ENCODE measurements at places on chromosomes 3 and 15.

GRCh38 chr3:100256731-100257151 lies 4.1 kb upstream of the TBC1D23 start:
- no peak for DNase-seq

GRCh38 chr15:22808240-22808639 lies 21.8 kb downstream of the NIPA1 start:
- no peak for DNase-seq

DNA sequence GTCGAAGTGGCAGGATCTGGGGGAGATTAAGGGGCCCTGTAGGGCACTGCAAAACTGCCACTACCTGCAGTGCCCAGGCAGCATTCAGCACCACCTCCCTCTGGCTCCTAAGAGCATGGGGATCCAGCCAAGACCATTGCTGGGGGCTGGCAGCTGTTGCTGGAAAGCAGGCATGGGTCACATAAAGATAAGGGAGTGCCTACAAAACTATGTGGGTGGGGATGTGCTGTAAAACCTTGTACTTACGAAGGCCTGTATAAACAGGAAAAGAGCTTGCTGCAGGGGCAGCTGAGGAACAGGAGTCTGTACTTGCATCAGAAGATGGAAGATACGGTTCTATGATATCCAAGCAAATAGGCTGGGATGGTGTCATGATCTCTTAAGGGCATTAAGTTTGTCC lies 27.1 kb downstream of the IL20RB start:
- peak; percentile 31 for DNase-seq

GRCh38 chr3:148948913-148949657 lies 42.3 kb upstream of the GYG1 start:
- DNase-seq = no peak

DNA sequence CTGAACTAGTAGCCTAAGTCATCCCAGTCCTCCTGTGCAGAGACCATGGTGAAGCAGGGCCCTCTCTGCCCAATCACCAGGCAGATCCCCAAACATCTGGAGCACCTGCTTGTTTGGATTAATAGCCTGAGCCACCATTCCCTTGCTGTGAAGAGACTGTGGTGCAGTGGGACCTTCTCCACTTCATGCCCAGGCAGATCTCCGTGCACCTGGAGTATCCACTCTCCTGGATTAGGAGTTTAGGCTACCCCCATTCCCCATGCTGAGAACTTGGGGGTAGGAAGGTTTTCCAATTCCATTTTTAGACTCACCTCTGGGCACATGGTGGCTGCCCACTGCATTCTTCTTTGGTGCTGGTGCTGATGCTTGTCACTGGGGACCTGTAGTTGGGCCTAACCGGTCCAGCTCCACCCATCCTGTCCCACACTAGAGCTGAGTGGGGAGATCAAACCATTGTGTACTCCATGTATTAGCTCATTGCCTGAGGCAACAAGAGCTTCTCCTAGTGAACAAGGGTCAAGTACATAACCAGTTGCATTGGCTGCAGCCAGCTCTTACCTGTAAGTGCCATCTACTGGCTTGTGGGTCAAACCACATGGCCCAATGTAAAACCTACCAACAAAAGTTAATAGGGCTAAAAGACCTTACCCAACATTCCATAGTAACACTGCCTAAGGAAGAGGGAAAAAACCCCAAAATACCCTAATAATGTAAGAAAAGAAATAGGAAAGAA lies 382.5 kb upstream of the CBLB start:
- no peak for DNase-seq

- DNase-seq = no peak
These were observed 68.1 kb downstream of the PGPEP1L start for GRCh38 chr15:98939311-98940080.

- no peak for DNase-seq
These were observed 22.5 kb downstream of the TMEM44 start for GRCh38 chr3:194610689-194611088.

DNA sequence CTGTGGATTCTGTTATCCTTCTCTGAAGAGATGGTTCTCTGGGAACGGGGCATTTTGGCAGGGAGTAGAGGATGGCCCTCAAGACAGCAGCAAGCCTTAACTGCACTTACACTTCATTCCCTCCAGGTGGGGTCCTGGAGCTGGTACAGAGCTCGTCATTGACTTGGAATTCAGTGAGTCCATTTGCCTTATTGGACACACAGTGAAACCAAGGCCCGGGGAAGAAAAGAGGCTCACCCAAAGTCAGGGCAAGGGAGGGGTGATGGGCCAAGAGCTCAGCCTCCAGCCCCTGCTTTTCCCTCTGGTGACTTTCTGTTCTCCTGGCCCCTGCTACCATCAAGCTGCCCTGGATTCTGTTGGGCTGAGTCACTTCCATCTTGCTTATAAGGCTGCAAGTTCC lies 125.6 kb downstream of the ETFA start:
- no peak for DNase-seq

DNA sequence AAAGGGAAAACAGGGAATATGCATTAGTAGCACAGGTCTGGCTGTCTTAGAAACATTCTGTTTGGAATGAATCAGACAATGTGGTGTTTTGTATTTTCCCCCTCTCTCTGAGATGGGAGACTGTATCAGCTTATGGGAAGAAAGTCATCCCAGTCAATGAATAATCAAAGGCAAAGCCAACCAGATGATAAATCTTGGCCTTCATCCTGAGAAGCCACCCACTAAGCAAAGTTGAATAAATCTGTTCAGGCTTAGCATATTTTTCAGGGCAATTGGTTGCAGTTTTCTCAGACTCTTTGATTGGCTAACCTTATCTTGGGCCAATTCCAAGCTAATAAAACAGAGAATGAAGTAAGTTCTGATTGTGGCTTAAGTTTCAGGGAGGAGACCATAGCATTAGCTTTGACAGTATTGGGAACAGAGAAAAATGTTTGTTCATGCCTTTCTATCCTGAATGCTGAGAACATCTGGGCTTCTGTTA lies 63.6 kb upstream of the ARL8B start:
- DNase-seq = peak; percentile 42

DNA sequence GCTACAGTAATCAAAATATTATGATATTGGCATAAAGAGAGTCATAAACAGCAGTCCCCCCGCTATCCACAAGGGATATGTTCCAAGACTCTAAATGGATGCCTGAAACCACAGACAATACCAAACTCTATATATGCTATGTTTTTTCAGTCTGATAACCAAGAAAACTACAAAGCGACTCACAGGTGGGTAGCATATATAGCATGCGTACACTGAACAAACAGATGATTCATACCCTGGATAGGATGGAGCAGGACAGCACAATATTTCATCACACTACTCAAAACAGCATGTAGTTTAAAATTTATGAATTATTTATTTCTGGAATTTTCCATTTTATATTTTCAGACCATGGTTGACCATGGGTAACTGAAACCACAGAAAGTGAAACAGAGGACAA lies 87.0 kb upstream of the PPP2R3A start:
- DNase-seq = no peak

- DNase-seq = no peak
These were observed 545.0 kb downstream of the SI start for GRCh38 chr3:164533275-164533674.

- DNase-seq = no peak
These were observed 757 bp upstream of the DIPK2A start for GRCh38 chr3:143970773-143971358.

- peak; percentile 21 for DNase-seq
These were observed 33.9 kb downstream of the MYO5C start for GRCh38 chr15:52261498-52262242.

- no peak for DNase-seq
These were observed 54.6 kb downstream of the DAPK2 start for GRCh38 chr15:63991706-63992105.

- no peak for DNase-seq
These were observed 131.1 kb upstream of the GADL1 start for GRCh38 chr3:31025541-31025940.

- no peak for DNase-seq
These were observed 52.0 kb downstream of the ILDR1 start for GRCh38 chr3:121970047-121970446.

- no peak for DNase-seq
These were observed 33.1 kb downstream of the MRAS start for GRCh38 chr3:138381413-138381901.

DNA sequence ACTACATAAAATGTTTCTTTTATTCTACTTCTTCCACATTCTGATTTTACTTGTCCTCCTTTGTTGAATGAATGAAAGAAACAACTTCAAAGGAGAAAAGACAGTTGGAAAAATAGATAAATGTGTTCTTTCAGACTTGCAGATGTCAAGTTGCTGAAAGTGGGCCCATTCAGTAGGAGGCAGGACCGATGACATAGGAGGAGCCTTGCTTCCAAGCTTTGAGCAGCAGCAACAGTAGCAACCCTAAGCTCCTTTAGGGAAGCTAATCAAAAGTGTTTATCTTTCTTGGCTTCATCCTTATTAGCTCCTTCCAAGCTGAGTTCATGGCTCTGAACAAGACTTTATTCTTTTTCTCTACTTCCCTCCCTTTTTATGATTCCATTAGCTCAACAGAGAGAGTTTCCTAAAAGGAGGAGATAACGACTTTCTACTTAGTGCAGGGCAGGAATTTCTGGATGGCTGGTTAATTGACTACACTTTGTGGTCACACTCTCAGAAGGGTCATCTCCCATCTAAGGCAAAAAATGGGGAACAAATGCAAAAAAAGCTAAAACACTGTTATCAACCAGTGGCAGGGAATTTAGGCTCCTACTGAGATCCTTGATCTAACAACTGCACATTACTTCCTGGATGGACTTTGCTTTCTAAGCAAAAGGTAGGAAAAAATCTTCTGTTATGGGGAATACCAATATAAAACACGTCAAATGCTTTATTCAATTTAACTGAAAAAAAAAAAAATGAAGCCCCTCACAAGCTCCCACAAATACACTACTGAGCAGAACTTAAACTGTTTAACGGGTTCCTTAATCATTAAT lies 4.8 kb downstream of the MORC1 start:
- no peak for DNase-seq

DNA sequence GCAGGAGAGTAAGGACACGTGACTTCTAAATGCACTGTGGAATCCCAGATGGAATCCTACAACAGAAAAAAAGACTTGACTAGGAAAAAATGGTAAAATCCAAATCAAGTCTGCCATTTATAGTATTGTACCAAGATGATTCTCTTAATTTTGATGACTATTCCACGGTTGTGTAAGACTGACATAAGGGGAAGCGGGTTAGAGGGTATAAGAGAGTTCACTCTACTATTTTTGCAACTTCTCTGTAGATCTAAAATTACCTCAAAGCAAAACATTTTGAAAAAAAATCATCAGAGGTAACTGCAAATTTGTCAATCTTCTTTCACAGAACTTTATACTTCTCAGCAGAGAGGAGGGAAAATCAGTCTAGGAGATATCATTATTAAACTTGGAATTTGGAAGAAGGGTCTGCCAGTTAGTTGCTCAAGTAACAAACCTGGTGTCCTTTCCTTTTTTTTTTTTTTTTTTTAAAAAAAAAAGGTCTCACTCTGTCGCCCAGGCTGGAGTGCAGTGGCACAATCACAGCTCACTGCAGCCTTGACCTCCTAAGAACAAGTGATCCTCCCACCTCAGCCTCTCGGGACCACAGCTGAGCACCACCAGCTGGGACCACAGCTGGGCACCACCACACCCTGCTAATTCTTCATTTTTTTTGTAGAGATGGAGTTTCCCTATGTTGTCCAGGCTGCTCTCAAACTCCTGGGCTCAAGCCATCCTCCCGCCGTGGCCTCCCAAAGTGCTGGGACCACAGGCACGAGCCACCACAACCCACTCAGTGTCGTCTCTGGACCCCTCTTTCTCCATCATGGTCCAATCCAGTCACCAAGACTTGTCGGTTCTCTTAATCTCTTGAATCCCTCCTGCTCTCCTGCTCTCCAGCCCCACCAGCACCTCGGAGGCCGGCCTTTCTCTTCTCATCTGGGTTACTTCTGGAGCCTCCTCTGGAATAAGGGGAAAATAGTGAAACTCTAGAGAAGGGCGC lies 14.9 kb upstream of the HES1 start:
- no peak for DNase-seq

DNA sequence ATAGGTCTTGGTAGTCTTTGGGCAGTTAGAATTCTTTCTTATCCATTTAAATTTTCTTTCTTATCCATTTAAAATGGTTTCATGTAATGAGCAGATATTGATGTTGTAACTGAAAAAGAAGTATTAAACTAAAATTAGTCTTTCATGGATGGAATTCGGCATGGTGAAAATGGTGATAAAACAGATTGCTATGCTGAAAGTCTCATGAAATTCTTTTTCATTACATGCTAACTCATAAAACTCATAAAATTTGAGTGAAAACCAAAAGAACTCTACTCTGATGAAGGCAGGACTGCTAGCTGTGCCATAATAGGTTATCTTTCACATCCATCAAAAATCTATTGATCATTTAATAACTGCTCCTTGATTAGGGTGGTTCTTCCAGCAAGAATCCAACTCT lies 3.9 kb upstream of the CD96 start:
- no peak for DNase-seq

GRCh38 chr15:85618956-85619491 lies 175.7 kb downstream of the KLHL25 start:
- DNase-seq = peak; percentile 86

DNA sequence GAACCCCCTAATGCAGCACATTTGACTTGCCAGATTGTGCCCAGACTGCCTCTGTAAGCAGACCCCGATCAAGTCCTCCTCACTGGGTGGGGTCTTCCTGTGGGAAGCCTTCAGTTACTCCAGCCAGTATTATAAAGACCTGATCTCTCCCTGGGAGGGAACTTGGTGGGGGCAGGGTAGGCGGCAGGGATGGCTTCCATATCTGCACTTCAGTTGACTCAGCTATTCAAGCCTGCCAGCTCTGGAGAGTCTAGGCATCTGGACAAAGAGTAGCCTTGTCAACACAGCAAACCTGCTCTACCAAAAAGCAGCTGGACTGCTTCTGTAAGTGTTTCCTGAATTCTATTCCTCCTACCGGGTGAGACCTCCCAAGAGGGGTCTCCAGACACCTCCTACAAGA lies 21.0 kb upstream of the SLC25A38 start:
- DNase-seq = no peak

GRCh38 chr3:65408531-65409175 lies 630.1 kb downstream of the MAGI1 start:
- no peak for DNase-seq

GRCh38 chr3:112773864-112774263 lies 72.8 kb downstream of the CD200R1L start:
- DNase-seq = no peak

GRCh38 chr3:113533534-113533892 lies 1.2 kb downstream of the SIDT1 start:
- no peak for DNase-seq

- no peak for DNase-seq
These were observed 43.7 kb downstream of the MECOM start for GRCh38 chr3:169619793-169620192.

GRCh38 chr3:121748680-121749275 lies 763 bp downstream of the GOLGB1 start:
- no peak for DNase-seq

DNA sequence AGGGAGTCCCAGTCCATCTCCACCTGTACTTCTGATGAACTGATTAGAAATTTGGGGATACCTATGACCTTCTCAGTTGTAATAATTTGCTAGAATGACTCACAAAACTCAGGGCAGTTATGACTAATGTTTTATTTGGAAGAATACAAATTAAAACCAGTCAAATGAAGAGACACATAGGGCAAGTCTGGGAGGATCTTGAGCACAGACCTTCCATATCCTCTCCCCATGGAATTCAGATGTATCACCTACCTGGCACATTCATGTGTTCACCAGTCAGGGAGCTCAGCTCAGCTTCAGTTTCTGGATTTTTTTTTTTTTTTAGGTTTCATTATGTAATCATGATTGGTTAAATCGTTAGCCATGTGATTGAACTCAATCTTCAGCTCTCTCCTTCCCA lies 247.7 kb downstream of the VGLL3 start:
- no peak for DNase-seq
